ENCODE measurements at places on chromosomes 7 and 10.

- peak; percentile 44 for DNase-seq
Observed at GRCh38 chr7:82605247-82605864, 161.8 kb upstream of the CACNA2D1 start.

DNA sequence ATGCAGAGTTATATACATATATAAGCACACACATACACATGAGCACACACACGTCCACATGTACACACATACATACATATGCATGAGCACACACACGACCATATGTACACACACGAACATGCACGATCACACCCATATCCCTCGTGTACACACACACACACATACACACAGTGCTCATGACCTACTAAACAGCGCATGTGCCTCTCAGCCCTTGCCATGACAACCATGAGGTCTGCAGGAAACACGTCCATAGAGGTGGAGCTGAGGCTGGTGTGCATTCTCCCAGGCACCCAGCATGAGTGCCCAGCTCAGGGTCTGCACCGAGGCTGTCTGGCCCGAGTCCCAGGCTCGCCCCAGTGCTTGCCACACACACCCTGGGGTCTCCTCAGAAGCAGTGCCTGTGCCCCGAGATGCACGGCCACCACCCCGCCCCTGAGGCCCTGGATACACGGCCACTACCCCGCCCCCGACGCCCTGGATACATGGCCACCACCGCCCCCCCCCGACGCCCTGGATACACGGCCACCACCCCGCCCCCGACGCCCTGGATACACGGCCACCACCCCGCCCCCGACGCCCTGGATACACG is 529.6 kb downstream of the DNAJB6 start:
- DNase-seq, result no peak

DNA sequence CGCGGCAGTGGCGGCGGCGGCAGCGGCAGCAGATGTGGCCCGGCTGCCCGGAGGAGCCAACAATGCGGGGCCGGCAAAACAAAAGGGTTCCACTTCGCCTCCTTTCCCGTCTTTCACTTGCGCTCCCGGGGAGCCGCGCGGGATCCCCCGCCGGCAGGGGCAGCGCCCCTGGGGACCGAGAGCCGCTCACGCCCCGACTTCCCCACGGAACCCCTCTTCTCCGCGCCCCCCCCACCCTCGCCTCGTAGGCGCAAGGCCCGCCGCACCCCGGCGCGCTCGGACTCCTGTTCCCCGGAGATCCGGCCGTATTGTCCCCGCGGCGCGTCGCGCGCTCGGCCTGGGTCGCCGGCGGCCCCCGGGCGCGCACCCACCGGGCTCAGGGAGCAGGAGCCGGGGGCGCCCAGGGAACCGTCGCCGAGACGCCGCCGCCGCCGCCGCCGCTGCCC is 854 bp downstream of the CTBP2 start:
- DNase-seq, result no peak

- DNase-seq, result peak; percentile 62
Observed at GRCh38 chr10:105585753-105586152, 944.7 kb downstream of the SORCS3 start.

- no peak for DNase-seq
Observed at GRCh38 chr10:88989423-88989822, 1.2 kb upstream of the FAS start.

- DNase-seq, result peak; percentile 67
Observed at GRCh38 chr10:49601857-49602256, 8.3 kb upstream of the SLC18A3 start.

DNA sequence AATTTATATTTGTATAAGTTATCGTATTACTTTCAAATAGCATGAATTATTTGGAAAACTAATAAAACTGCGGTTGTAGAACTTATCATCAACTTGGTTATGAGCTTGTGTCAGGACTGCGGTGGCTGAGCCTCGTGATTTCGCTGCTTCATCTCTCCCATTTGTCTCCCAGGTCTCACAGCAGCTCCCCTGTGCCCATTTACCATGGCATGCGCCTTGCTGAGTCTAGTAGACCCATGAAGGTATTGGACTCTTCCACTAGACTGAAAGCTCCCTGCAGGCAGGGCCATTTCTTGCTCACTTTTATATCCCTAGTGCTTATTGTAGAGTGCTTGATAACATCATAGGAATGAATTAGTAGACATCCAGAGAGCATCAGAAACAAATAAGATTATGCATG is 53.9 kb downstream of the CPXM2 start:
- DNase-seq, result no peak

DNA sequence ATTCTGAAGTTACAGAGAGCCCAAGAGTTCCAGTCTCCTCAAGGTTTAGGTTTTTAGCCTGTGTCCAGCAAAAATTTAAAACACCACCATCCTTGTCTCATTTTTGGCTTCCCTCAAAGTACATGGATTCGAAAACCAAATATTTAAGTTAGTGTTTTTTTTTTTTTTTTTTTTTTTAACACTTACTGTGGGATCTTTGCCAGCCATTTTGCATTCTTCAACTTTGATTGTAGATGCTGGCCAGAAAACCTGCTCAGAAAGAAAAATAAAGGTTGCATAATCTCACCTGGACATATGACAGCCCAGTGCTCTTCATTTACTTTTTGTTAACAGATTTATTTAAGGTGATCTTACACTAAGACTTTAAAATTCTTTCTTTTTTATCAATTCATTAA is 91.6 kb downstream of the SEMA3C start:
- DNase-seq, result no peak
